Astrocyte of the spinal cord (primary cell): ENCODE measurements at places on chromosomes 3 and 15.

DNA sequence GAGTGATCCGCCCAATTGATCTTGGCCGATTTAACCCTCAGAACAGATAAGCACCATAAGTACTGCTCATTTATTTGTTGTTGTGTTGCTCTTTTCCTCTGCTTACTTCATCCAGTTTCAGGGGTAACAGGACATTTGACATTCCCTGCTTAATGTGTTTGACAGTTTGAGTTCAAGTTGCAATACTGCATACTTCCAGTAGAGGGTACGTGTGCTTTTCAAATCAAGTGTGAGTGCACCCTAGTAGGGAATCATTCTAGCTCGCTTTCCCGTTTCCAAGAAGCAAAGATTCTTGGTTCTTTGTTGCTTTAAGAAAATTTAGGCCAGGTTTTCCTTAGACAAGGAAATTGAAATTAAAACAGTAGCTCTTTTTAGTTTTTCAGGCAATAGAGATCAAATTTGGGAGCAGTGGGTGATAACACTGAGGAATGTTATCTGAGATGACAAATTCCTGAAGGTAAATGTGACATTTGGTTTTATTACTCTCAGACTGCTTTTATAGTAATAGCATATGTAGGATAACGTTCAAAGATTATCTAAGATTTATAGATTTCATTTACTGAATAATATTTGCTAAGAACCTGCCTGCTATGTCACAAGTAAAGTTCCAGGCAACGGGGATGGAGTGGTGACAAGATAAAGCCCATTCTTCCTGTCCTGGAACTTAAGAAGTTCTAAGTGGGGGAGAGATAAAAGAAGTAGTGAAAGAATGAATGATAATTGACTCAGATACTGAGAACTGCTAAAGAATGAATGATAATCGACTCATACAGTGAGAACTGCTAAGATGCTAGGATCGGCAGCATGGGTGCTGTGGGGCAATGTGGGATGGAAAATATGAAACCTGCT, 73.3 kb downstream of the SYNPR start:
- peak; percentile 73 for DNase-seq

GRCh38 chr15:80060356-80061006, 1.0 kb downstream of the ZFAND6 start:
- DNase-seq: peak; percentile 65

DNA sequence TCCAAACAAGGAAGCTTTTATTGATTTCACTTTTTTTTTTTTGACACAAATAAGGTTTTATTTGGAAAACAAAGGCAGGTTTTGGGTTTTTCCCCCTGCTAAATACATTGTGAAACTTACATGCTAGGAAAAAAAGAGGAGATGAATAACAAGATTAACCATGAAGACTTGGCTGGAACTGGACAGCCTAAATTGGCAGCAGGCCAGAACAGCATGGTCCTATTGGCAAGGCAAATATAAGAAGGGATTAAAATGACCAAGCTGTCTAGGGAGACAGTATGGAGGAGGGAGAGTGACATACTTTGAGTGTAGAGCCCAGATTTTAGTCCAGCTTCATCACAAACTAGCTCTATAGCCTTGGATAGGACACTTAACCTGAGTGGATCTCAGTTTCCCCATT, 63.9 kb upstream of the BBX start:
- peak; percentile 31 for DNase-seq

GRCh38 chr3:157700405-157700804, 197.2 kb upstream of the VEPH1 start:
- no peak for DNase-seq

DNA sequence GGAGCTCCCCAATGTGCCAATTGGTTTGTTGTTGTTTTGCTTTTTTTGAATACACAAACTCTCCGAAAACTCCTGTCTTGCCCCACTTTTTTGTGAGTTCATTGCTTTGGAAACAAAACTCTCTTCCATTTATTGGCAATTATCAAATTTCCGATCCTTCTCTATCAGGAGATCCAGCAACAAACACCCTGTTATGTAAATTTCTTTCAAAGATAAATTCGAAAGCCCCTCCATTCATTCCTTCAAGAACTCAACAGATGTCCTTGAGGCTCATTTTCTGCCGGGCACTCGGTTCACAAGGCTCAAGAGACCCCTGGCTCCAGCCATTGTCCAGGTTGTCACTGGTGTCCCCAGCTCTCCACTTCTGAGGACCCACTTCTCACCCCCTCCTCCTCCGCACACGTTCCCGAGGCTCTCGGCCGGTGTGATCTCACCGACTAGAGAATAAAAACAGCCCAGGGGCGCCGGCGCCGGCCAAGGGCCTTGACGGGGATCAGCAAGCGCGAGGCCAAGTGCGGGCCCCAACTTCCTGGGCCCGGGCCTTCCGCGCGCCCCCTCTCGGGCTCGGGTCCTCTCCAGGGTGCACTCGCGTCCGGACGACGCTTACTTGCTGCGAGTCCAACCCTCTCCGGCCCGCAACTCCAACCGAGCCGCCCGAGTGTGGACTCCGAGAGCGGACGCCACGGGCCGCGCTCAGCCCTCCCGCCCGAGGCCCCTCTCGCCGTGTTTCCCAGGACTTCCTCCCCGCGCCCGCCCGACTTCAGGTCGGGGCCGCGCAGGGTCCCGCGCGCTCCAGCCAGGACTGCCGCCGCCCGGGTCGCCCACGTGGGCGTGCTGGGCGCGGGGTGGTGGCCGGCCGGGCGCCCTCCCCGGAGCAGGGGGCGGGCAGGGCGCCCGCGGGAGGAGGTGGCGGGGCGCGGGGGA, 533 bp upstream of the SMAD3 start:
- DNase-seq: peak; percentile 70

- peak; percentile 94 for DNase-seq
These were observed 25.4 kb downstream of the ADPGK start for GRCh38 chr15:72758182-72758581.

- no peak for DNase-seq
These were observed 47.6 kb upstream of the SEC13 start for GRCh38 chr3:10368512-10368911.

- DNase-seq: no peak
These were observed 314.1 kb upstream of the LRRC3B start for GRCh38 chr3:26308454-26308853.

DNA sequence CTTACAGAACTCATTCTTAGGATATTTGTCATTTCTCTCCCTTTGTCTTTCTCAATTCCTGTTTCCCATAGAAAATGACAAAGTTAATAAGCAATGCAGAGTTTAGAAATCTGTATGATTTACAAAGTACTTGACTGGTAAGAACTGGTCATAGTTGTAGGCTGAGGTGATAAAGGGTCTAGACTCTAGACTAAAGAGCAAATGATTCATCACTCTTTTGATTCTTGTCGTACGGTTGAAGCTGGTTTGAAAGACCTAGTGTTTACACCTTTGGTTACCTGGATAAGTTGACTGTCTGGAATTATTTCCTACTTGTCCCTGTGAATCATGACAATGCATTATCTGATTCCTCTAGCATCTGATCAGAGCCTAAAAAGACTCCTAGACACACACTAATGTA, 58.9 kb upstream of the TP63 start:
- no peak for DNase-seq

- DNase-seq: no peak
These were observed 551.1 kb upstream of the BCHE start for GRCh38 chr3:166388321-166388720.

GRCh38 chr3:48409291-48410201, 20.3 kb downstream of the PLXNB1 start:
- no peak for DNase-seq

DNA sequence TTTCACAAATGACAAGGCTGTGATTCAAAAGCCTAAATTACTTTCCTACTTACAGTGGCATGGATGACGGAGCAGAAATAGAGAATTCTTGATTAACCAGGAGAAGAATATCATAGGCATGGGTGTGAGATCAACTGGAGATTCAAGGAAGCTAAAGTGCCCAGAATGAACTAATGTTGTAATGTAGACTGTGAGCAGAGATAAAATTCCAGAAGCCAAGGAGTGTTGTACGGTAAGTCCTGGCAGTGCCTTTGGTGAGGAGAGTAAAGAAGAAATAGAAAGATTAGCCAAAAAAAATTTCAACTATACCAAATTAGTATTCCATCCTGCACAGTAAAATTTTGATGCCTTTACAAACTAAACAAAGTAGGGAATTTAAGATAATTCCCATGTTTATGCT, 75.9 kb downstream of the ZBTB20 start:
- peak; percentile 22 for DNase-seq

- DNase-seq: peak; percentile 23
These were observed 47.5 kb upstream of the SLC9A9 start for GRCh38 chr3:143895805-143896204.

GRCh38 chr3:122587572-122587971, 10.1 kb downstream of the PARP15 start:
- DNase-seq: no peak

DNA sequence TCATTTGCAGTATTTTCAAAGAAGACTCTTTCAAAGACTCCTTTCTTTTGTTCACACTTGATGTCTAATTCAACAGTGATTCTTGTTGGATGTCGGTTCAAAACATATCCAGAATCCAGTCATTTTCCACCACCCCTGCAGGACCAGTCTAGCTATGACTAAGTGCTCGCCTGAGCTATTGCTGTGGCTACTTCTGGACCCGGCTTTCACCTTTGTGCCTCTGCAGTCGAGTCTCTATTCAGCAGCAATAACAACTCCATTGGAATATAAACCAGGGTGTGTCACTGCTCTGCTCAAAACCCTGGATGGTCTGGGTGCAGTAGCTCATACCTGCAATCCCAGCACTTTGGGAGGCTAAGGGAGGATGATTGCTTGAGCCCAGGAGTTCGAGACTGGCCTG, 55.0 kb downstream of the PRICKLE2 start:
- DNase-seq: no peak

DNA sequence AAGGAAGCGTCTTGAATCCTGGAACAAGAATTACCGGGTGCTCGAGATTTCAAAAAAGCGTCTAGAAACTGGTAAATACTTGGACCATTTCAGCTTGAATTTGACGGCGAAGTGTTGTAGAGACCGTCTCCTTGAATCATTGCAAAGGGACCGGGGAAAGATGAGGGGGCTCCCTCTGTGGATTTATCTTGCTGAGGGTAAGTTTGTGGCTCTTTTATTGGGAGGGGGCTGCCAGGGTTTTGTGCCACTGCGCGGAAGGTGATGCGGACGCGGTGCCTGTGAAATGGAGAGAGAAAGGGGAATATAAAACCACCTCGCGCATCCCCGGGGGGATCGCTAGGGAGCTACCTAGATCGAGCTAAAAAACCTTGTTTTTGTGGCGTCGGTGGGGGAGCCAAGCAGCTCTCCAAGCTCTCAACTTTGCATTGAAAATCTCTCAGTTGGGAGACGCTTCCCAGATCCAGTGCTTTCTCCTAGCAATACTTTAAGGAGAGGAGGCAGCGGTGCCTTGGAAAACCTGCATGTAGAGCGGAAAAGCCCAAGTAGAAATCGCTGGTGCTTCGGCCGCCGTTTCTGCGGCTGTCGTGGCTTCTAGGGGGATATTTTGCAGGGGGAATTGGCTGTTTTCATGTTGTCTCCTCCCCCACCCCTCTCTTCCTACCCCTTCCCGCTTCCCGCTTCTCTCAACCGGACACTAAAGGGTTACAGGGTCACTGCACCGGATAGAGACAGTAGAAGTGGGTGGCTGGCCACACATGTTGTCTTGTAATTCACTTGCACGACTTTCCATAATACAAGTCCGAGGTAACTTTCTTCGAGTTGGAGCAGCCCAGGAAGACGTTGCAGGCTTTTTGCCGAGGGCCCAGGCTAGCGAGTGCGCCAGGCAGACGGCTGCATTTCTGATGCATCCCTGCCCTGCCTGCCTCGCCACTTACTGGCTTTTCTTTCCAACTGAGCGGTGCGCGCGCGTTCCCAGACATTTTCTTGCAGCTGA, 187.6 kb downstream of the NLGN1 start:
- DNase-seq: peak; percentile 74

GRCh38 chr3:195077611-195078540, 193.1 kb downstream of the XXYLT1 start:
- DNase-seq: no peak

DNA sequence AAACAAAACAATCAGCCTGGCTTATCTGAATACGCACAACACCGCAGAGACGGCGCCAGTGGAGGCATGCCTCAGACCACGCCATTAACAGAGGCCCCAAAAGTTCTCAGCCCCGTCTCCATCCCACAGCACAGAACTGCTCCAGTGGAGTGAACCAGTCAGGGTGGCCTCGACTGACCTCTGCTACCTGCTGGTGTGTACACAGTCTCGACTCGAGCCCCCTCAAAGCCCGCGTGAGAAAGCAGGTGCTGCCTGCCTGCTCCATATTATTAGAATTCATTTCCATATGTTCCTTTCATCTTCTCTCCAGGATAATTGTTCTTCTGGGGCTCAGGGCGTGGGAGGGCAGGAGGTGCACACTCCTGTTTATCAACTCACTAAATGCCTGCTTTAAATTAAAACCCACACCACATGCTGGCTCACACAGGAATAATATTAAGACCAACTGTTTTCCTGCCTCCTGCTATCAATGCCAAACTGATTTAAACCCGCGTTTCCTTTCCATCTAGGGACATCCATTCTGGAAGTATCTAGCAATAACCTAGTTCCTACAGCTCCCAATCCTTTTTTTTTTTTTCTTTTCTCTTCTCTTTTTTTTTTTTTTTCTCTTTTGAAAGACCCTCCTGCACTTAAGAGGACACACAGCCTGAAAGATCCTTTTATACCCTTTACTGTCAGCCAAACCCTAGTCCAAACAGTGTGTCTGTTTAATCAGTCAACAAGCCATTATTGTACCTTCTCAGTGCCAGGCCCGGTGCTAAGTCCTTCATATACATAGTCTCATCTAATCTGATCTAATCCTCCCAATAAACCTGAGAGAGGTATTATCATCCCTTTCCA, 101.2 kb downstream of the TLE3 start:
- no peak for DNase-seq

GRCh38 chr15:79041601-79042168, 48.9 kb downstream of the RASGRF1 start:
- DNase-seq: no peak

- DNase-seq: no peak
These were observed 41.2 kb downstream of the PCCB start for GRCh38 chr3:136291302-136291701.

- peak; percentile 85 for DNase-seq
These were observed 13.1 kb downstream of the FBXL22 start for GRCh38 chr15:63610209-63610841.

DNA sequence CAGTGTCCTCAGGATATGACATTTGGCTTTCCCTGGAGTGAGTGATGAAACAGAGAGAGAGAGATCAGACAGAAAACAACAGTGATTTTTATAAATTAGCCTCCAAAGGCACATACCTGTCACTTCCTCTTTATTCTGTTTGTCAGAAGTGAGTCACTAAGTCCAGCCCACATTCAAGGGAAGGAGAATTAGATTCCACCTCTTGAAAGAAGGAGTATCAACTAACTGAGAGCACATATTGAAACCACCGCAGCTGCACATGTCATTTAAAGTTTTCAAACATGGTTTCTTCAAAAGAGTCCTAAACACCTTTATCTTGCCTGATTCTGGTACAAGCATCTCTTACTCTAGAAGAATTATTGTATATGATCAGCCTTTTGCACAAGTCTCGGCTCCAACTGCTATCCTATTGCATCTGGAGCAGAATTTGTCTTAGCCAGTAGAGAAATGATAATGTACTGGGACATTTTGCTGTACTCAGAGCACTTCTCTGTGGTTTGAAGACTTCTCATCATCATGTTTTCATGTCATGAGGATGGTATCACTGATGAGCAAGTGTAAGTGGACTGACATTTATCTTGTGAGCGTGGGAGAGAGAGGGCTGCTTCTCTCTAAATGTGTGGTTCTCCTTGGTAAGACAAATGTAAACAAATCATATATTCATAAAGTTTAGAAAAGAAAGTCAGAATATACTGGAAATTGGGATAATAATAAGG, 338.9 kb upstream of the CFAP20DC start:
- no peak for DNase-seq
